GM12891 (cell line): ENCODE measurements at places on chromosomes 6 and 20.

- DNase-seq: no peak
Measured at GRCh38 chr6:62446647-62447316, 160.8 kb upstream of the KHDRBS2 start.

DNA sequence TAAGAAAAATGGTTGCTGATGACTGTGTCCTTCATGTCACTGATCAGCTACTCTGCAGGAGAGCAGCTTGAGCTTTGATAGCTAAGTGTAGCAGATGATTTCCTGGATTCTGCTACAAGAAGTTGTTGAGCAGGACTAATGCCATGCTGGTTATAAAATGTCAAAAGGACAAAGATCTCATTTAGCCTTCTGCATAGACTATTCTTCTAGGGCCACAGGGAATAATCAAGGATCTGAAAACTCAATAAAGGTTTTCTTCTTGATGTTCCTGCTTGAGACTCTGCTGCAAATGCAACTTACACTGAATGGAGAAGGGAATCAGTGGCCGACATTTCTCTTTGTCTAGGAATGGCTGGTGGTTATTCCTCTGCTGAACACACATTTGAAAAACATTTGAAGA, 360.3 kb upstream of the PTCHD4 start:
- DNase-seq: no peak

GRCh38 chr6:144138542-144138941, 11.8 kb upstream of the STX11 start:
- no peak for DNase-seq

GRCh38 chr6:11668455-11668854, 110.1 kb downstream of the ADTRP start:
- DNase-seq: no peak

- no peak for DNase-seq
Measured at GRCh38 chr6:558089-558488, 98.8 kb downstream of the HUS1B start.

- DNase-seq: no peak
Measured at GRCh38 chr6:24980507-24981385, 45.0 kb upstream of the RIPOR2 start.

GRCh38 chr20:63095718-63096654, 89.2 kb upstream of the BHLHE23 start:
- DNase-seq: no peak

DNA sequence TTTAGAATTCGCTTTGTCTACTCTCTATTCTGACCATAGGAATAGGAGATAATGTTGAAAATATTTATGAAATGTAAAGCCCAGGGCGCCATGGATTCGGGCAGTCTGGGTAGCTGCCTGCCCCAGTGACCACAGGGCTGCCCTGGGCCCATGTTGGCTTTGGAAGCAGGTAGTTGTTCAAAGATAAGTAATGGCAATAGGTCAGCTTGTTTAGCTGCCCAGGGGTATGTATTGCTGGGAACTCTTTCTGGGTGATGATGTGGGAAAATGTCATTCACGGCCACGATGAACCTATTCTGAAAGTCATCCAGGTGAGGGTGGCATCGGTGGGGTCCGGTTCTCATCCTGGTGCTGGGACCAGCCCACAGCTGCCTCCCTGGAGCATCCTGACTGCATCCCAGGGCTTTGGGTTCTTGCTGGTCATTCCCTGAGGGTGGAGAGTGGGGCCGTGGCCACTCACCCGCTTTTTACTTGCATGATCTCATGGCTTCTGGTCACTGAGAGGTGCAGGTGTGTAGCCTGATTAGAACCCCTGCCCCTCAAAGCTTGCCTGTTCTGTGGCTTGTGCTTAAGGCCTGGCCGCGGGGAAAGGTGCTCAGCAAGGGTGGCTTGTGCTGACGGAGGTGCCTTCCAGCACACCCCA, 102.8 kb downstream of the ERMARD start:
- no peak for DNase-seq

GRCh38 chr20:34941226-34941625, 14.4 kb downstream of the GSS start:
- no peak for DNase-seq

GRCh38 chr6:50285735-50286134, 236.0 kb upstream of the DEFB112 start:
- DNase-seq: no peak

DNA sequence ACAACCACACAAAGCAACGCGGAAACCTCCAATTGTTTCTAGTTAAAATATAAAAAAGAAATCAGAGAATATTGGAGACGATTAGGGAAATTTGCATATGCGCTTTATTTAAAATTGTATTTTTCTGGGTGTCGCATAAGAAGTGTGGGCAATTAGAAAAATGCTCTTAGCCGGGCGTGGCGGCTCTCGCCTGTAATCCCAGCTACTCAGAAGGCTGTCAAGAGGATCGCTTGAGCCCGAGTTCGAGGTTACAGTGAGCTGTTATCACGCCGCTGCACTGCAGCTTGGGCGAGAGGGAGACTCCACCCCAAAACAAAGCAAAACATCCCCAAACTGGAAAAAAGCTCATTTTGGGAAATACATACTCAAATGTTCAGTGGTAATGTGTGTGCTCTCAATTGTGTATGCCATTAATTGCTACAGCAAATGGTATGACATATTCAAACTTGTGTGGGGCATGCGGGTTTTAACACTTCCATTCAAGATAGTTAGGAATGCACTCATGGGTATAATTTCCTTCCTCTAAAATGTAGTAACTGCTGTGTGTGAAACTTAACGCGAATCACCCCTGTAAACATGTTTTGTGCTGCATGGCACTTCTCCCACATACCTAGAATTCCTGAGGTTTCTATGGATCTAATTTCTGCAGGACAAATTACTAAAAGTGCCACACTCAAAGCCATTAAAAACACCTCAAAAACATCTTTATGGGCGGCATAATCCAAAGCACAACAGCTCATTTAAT, 54.7 kb upstream of the HFE start:
- no peak for DNase-seq

DNA sequence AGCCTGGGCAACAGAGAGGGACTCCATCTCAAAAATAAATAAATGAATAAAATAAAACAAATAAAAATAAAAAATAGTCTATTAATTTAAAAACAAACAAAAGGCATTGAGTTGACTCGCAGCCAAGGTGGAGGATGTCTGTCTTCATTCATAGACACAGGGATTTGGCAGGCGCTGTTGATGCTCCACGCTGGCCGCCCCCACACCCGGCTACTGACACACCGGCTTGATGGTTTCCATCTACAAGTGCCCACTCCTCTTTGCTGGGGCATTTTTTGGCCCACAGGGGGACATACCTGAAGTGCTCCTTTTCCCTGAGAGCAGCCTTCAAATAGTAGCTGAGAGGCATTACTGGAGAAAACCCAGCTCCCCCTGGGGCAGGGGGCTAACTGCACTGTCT, 178.3 kb upstream of the RALGAPA2 start:
- no peak for DNase-seq

GRCh38 chr20:39038495-39038894, 76.4 kb downstream of the DHX35 start:
- no peak for DNase-seq

GRCh38 chr20:45070932-45071632, 29.8 kb downstream of the KCNS1 start:
- DNase-seq: no peak

DNA sequence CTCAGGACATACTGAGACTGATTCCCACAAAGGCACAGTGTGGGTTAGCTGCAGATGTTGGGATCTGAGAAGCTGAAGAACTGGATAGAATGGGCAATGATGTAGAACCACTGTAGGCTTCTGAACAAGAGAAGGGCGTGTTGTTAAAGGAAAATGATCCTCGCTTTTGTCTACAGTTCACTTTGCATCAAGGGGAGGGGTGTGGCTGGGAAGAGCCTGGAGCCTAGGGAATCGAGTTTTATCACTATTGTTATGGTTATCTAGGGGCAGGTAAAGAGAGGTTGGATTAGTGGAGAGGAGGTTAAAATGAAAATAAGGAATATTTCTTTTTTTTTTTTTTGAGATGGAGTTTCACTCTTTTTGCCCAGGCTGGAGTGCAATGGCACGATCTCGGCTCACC, 768.1 kb downstream of the KIF16B start:
- DNase-seq: no peak

GRCh38 chr6:30463651-30464618, 25.4 kb upstream of the HLA-E start:
- no peak for DNase-seq

- DNase-seq: no peak
Measured at GRCh38 chr6:36701401-36701991, 3.9 kb downstream of the RAB44 start.

DNA sequence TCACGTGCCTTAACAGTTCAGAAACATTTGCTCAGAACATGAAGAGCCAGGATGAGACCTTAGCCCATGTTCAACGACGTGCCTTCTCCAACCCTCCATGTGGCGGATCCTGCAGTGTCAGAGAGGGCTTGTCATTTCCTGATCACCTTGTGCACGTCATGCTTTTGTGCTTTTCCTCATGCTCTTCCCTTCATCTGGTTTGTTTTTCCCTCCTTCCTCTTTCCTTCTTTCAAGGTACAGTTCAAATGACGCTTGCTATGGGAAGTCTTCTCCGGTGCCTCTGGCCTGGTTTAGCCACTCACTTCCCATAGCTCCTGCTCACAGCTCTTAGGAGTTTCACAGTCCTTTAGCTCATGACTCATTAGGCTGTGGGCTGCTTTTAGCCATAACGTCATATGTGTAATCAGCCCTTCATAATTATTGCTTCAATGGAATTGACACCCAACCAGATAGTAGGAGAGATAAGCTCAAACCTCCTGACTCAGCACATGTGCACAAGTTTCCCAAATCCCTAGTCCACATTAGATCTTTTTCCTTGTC, 102.7 kb upstream of the CNKSR3 start:
- no peak for DNase-seq

DNA sequence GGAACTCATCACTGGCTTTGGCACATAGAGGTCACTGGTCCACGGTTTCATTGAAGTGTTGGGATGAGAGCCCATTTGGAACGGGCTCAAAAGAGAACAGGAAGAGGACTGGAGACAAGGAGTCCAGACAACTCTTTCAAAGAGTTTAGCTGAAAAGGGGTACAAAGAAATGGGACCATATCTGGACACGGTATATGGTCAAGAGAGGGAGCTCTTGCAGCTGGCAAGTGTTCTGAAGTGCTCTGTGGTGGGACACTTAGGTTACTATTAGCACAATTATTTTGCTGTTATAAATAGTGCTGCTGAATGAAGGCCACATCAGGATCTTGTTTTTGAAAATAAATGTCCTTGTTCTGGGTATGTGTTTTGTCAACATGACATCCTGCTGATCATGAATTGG, 4.6 kb downstream of the SGK2 start:
- no peak for DNase-seq

GRCh38 chr20:44071057-44071456, 115.9 kb downstream of the JPH2 start:
- no peak for DNase-seq

GRCh38 chr6:116159782-116160524, 34.0 kb upstream of the COL10A1 start:
- no peak for DNase-seq

GRCh38 chr6:118495485-118496280, 52.4 kb upstream of the PLN start:
- no peak for DNase-seq

DNA sequence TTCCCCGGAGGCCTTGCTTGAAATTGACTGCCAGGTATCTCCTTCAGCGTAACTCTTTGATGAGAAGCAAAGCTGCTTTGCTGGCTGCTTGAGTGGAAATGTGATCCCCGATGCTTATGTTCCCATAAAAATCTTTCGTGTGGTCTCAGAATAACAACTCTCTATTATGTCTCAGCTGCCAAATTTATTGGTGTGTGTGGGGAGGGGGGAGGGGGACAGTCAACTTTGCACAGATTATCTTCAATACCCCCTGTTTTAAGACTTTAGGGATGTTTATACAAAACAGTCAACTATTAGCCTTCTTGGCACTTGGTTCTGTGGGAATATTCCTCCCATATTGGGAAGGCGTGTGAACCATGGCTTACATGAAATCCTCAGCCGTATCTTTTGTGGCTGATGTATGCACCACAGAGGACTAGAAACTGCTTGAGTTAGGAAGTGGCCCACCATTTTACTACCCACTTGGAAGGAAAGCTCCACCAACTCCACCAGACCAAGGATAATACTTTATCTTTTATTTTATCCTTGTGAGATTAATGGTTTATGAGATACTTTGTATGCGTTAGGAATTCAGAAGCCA, 101.5 kb upstream of the SLC24A3 start:
- DNase-seq: no peak

DNA sequence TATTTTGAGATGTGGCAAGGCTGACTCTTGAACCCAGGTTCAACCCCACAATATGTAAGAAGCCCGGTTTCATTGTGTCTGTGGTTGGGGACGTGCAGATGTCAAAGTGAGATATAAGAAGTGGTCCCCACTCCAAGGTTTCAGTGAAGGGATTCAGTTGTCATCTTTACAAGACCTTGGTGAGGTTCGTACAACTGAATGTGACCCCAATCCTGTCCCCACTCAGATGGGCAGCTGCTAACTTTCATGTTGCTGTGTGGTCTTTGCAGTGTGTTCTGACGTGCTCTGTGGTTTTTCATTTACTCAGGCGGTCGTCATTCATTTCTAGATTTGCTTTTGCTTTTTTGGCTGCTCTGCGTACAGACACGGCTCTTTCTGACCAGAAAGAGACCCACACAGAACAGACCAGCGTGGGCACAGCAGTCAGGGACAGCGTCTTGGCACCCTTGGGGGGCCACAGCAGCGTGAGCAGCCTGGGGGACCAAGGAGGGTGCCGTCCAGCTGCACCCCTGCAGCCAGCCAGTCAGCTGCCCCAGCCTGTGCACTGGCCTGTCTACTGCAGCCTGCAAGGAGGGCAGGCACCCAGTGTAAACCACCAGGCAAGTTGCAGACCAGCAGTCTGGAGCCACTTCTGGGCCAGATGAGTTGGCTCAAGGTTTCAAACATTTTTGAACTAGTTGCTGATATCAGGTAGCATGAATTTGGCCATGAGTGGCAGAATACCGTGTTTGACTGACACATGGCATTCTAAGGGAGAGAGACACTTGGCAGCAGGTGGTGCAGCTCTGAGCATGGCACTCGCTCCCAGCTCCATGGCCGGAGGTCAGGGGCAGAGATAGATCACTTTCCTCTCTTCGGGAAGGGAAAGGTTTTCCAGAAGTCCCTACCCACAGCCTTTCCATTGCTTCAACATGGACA, 49.4 kb upstream of the IRF4 start:
- no peak for DNase-seq

DNA sequence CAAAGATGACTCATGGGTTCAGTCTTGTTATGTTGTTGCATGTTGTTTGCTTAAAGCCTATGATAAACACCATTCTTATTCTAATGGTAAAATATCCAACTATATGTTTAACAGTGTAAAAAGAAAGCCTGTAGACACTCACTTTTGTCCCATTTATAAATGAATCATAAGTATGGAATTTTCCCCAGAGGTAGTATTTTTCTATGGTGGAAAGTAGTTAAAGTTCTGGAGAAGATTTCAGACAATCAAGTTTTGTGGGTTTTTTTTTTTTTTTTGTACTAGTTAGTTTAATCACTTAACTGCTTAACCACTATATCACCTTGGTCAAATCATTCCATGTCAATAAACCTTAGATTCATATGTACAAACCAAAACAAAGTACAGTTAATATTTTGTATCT, 35.8 kb downstream of the PTCHD4 start:
- DNase-seq: no peak
